Astrocyte (in vitro differentiated cells and primary cell): ENCODE measurements at places on chromosomes 11 and 22. TPM values are rescaled to one million over a fixed set of nuclear protein-coding genes. Genes with fewer than 3 reads are reported as not detected.

Gene APOL3
- total RNA-seq: 2.3 and 2.5 TPM in 2 replicates

Gene KCNA4
- not detected in 2 replicates for total RNA-seq

Gene SEC14L6
- total RNA-seq: 0.16 and 0.22 TPM in 2 replicates

Gene HEPN1
- total RNA-seq: not detected in 2 replicates

Gene ZC3H7B
- total RNA-seq: 66.6 and 66.7 TPM in 2 replicates

Gene CRYBB2
- total RNA-seq: not detected in 2 replicates

Gene MARK2
- 37.2 and 38.1 TPM in 2 replicates for total RNA-seq

Gene CLMP
- total RNA-seq: 16.0 and 26.5 TPM in 2 replicates

Gene CCDC87
- 0.31 and 0.34 TPM in 2 replicates for total RNA-seq

GRCh38 chr11:2581151-2581930, 118.5 kb downstream of the KCNQ1OT1 start:
- DNase-seq: no peak

DNA sequence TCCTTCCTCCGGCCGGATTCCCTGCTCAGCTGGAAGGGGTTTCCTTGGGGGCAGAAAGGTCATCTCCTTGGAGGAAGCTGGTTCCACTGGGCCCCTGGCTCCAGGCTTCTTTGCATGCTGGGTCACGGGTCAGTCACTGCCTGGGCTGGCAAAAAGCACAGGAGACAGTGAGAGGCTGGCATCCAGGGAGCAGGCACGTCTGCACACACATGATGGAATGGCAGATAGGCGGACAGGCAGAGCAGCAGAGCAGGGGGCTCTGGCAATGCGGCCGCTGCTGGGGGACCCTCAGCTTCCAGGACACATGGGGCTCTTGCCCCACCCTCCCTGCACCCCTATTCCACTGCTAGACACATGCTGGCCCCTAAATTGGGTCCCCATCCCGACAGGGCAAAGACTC, 40.4 kb downstream of the C11orf58 start:
- DNase-seq: no peak

DNA sequence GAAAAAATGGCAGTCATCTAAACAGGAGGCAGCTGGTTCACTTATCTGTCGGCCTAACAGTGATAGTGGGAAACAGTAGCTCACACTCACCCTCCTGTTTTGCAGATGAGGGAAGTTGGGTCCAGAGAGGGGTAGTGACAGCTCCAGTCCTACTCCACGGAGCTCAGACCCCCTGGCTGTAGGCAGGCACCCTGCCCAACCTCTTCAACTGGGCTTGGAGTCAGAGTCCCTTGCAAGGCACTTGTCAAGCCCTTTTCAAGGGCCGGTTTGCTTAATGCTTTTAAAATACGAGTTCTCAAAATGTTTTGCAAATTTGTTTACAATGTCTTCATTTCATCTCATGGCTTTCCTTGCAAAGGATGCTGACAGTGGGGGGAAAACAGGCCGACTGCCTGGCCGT, 75.1 kb downstream of the BMAL1 start:
- no peak for DNase-seq

- DNase-seq: no peak
Observed at GRCh38 chr11:112361396-112361795, 100.7 kb upstream of the PLET1 start.
